ENCODE measurements at places on chromosomes 12 and 14.

GRCh38 chr14:28303248-28303647 is 463.3 kb upstream of the FOXG1 start:
- no peak for DNase-seq

DNA sequence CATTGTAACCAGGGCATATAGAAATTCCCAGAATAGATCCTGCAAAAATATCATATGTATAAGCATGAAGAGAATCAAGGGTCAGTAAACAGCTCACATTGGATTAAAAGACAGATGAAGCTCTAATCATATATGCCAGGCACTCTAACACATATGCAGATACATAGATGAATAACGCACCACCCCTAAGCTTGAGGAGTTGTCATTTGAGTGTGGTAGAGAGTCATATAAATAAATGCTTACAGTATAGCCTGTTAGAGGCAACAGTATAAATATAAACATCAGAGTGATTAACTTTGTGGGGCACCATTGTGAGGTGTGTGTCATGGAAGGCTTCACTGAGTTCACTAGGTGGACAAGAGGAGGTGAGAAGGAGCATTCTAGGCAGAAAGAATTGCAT is 346.7 kb upstream of the PRICKLE1 start:
- no peak for DNase-seq

DNA sequence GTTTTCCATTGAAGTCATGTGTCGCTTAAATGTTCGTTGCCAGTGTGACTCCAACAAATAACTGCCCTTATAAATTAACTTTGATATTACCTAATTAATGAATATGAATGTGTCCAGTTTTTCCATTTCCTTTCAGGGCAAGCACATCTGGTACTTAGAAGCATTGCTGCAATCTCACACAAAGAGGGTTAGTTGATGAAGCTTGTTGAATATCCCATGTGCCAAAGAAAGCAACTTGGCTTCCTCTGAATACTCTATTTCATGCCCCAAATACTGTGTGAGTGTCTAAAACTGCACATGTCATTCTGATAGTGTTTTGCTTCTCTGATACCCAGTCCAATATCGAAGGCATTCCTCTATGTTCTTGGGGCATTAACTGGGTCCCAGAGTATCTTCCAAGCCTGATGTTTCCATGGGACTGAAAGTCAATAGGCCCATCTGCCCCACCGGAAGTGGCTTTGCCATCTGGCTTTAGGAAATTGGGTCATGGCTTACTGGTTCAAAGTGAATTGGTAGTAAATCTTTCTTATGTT is 75.8 kb upstream of the CNTN1 start:
- no peak for DNase-seq

GRCh38 chr14:86654558-86655184 is 1124.7 kb downstream of the FLRT2 start:
- DNase-seq, result no peak

DNA sequence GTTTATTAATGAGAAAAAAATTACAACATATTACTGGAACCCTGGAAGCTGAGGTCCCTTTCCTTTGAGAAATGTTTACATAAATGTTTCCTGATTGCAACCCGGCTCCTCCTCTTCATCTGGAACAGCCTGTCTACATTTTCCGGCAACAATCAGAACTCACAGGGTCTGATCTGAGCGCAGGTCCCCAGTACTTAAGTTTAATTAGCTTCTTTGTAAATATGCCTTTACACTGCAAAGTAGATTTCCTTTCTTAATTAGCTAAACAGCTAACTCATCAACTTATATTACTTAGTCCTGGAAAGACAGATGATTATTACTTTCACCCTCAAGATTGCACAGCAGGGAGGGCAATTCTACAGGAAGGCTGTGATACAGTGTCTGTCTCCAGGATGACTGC is 213.0 kb downstream of the MON2 start:
- no peak for DNase-seq

DNA sequence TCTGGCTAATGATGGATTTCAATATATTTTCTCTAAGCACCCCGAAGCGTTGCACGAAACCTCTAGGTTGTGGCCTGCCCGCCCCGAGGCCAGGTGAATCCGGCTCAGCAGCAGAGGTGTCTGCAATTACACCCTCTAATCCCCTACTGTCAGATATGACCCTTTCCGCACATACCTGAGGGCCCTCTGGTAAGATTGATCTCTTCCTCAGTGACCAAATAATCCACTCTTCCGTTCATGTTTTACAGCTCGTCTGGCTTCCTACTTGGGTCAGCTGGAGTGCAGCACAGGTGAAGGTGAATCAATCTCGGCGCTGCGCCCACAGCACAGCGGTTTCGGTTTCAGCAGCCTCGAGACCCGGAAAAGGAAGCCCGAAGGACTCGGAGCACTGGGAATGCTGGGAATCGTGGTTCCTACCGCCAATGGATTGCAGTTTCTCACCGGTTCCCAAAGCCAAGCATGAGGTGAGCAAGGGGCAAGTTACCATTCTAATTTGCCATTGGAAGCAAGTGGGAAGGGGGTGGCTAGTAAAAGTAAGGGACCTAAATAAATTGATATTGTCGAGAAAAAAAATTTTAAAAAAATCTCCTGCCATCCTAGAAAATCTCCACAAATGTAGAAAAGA is at the start of gene SYNJ2BP:
SYNJ2BP (minus strand) TSS at position 366 of the 625 bp plus-strand sequence; CDS start at position 239, 127 bp downstream.
- DNase-seq, result peak; percentile 69

GRCh38 chr14:92692822-92693226 is 55.6 kb downstream of the LGMN start:
- no peak for DNase-seq

GRCh38 chr14:97328743-97329142 is 531.6 kb downstream of the VRK1 start:
- DNase-seq, result no peak

- DNase-seq, result no peak
Observed at GRCh38 chr12:110599334-110599733, 14.6 kb upstream of the TCTN1 start.

DNA sequence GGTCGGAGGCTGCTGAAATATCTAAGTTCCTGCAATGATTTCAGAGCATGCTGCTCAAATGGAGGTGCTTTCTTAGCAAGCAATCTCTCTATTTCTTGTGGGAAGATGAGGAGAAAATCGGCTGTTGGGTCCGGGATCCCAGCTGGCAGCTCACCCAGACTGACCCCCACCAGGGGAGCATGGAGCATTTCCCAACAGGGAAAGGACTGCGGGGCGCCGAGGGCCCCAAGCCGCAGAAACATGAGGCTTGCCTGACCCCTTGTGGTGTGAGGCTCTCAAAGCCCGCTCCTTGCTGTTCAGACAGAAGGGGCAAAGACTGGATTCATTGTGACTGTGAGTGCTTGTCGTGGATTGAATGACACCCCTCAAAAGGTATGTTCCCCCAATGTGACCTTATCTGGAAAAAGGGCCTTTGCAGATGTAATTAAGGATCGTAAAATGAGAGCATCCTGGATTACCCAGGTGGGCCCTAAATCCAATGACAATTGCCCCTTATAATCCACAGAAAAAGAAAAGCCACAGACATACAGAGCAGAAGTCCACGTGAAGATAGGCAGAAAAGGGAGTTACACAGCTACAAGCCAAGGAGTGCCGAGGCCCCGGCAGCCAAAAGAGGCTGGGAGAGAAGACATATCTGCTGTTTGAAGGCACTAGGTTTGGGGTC is 116.3 kb upstream of the VASH1 start:
- peak; percentile 45 for DNase-seq

GRCh38 chr12:92132288-92132687 is 13.4 kb downstream of the BTG1 start:
- no peak for DNase-seq

DNA sequence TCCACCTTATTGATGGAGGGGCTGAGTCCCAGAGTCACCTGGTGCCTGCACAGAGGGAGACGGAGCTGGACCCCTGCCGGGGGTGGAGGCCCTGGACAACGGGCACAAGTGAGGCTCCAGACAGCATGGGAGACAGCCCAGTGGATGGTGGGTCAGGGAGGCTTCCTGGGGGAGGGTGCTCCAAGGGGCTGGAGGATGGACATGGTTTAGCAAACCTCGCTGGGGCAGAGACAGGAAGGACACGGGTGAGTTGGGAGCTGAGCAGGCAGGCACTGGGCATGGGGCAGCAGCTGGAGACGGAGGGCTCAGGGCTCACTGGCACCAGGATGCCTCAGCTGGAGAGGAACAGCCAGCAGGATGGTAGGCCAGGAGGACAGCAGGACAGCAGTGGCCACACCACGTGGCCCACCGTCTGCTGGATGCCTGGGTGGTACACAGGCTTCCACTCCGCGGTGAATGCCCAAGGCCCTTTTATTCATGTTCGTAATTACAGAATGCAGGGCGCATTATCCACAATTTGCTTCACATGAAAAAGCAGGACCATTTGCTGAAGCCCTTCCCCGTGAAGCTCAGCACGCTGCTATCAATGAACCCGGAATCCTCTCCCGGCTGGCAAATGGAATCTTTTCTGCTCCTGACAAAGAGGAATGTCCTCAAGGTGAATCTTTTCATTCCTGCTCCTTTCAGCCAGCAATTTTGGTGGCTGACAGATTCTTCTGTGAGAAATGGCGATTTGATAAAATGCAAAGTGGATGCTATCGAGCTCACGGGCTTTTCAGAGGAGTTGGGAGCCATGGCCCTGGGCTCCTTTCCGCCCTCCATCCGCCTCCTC is 138.1 kb upstream of the C14orf180 start:
- no peak for DNase-seq

DNA sequence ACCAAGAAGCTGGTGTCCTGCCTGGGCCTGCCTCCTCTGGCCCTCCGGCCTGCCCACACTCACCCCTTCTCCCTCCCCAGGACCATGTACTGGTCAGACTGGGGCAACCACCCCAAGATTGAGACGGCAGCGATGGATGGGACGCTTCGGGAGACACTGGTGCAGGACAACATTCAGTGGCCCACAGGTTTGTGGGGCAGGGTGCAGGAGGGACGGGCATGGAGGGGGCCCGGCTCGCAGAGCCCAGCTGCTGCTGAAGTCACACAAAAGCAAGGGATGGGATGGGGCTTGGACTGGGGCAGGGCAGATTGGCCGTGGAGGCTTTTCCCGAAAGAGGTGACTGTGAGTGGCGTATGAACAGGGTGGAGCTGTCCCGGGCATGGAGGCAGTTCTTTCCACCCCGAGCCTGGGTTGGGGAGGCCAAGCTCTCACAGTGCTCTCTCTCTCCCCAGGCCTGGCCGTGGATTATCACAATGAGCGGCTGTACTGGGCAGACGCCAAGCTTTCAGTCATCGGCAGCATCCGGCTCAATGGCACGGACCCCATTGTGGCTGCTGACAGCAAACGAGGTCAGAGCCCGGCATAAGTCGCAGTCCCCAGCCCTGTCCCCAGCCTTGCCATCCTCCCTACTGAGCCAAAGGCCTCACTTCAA is 7.8 kb upstream of the NXPH4 start:
- DNase-seq, result no peak

DNA sequence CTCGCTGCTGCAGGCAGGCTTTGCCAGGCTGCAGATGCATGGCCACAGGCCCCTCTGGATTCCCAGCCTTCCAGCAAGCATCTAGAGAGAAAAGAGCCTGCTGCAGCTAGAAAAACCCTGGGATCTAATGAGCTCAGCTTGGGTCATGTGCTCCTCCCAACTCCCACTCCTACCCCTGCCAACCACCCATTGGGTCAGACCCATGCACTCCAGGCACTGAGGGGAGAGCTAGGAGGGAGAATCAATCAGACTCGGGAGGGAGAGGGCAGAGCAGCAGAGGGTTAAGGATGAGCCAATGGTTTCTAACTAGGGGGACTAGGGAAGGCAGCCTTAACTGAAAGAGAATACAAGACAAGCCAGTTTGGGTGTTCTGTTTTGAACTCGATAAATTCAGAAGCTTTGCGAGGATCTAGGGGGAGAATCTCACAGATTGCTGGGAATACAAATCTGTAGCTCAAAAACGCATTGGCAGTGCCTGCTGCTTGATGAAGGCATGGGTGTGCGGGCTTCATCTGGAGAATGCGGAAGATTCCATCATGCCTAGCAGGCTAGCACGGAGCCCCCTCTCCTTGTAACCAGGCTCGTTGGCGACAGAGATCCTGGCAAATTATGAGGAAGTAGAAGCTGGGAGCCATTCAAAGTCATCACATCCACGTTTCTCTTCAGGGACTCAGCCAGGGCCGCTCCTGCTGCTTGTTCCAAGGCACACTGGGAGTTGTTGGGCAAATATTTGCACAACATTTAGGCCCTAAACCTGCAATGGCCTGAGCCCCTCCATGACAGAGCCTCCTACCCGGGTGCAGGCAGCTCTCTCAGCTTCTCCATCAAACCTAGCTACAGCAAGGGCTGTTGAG is 56.4 kb downstream of the VCPKMT start:
- DNase-seq, result no peak

DNA sequence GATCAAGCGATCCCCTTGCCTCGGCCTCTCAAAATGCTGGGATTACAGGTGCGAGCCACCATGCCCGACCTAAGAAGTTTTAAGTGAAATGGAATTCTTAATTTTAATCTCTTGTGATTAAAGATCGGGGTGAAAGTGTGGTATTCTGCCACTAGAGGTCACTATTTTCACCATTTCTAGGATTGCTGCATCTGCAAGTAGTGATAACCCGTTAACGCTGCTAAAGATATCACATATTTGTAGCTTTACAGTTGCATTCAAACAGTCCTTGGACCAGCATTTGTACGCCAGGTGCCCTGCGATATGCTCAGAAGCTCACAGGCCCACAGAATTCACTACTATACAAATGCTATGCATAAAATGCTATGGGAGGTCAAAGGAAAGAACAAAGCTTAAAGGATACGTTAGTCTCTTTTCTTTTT is 19.3 kb downstream of the CCDC62 start:
- peak; percentile 25 for DNase-seq

DNA sequence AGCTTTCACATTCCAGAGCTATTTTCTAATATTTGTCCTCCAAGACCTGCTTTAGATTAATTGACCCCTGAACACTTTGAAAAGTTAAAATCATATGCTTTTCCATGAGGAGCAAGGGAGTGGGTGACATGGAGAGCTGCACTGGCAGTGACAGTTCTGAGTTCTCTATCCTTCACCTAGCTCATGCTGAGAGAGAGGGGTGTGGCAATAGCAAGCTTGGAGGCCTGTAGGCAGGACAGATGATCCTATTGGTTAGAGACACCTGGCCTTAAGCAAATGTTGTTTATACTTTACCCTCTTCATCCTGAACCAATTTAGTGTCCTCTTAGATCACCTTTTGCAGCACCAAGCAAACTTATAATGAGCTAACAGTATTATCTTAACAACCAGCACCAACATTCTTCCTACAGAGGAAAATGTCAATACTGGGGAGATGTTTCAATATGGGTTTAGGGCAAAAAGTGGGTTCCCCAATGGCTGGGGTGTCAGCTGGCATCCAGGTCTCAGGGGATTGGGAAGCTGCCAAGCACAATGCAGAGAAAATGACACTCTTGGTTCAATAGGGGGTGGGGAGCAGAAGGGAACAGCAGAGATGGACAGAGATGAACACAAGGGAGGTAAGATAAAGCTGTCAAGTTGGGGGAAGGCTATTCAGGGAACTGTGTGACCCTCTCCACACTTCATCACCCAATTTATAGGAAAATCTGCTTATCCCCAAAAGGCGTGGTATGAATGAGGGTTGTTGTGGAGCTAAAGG is 37.0 kb upstream of the PPM1H start:
- DNase-seq, result no peak

GRCh38 chr14:92677087-92677668 is 71.2 kb downstream of the LGMN start:
- DNase-seq, result no peak

- DNase-seq, result no peak
Observed at GRCh38 chr14:25062022-25062321, 12.0 kb upstream of the STXBP6 start.

- DNase-seq, result no peak
Observed at GRCh38 chr12:47875746-47876439, 28.9 kb downstream of the VDR start.

- DNase-seq, result peak; percentile 20
Observed at GRCh38 chr12:65823513-65824375, 539 bp upstream of the HMGA2 start.

GRCh38 chr12:67919406-67919805 is 69.8 kb upstream of the IFNG-AS1 start:
- no peak for DNase-seq

- no peak for DNase-seq
Observed at GRCh38 chr14:30158299-30158698, 230.7 kb upstream of the PRKD1 start.
